CD4-positive, CD25-positive, alpha-beta regulatory T cell (primary cell): ENCODE measurements at places on chromosomes 16 and 17.
A peak's percentile ranks its signal among the peaks of the same experiment; 100 is the strongest.

DNA sequence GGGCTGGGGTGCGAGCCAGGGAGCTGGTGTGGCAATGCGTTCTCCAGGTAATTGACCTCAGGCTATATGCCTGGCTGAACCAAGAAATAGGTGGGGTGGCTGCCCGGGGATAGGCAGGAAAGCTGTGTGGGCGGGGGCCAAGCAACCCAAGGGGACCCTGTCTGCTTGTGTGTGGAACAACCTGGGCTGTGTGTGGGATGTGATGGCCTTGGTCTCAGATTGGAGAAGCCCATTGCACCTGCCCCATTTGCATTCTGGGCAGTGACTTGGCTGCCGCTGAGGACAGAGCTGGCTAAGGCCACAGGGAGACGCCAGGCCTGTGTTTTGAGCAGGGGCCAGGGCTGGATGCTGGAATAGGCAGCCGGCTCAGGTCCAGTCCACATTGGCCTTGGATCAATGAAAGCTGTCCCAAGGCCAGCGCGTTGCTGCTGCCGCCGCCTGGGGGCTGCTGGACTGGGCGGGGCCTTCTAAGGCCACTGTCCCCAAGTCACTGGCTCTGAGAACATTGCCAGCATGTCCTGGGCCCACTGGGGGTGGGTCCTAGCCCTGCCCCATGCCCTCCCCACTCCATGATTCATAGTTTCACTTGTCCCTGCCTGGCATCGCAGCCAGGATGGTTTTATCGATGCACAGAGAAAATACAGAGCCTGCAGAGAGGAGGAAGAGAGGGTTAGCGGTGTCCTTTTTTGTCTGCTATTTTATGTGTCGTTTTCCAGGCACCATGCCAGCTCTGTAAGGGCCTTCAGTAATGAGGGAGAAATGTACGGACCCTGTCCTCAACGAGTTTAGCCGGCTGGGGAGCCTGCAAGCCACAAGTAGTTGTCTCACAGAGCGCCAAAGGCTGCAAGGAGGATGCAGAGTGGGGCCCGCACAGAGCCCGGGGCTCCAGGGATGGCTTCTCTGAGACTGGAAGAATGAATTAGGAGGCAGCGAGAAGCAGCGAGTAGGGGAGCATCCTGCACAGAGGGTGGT lies 43.9 kb downstream of the NKD1 start:
- no peak for DNase-seq

DNA sequence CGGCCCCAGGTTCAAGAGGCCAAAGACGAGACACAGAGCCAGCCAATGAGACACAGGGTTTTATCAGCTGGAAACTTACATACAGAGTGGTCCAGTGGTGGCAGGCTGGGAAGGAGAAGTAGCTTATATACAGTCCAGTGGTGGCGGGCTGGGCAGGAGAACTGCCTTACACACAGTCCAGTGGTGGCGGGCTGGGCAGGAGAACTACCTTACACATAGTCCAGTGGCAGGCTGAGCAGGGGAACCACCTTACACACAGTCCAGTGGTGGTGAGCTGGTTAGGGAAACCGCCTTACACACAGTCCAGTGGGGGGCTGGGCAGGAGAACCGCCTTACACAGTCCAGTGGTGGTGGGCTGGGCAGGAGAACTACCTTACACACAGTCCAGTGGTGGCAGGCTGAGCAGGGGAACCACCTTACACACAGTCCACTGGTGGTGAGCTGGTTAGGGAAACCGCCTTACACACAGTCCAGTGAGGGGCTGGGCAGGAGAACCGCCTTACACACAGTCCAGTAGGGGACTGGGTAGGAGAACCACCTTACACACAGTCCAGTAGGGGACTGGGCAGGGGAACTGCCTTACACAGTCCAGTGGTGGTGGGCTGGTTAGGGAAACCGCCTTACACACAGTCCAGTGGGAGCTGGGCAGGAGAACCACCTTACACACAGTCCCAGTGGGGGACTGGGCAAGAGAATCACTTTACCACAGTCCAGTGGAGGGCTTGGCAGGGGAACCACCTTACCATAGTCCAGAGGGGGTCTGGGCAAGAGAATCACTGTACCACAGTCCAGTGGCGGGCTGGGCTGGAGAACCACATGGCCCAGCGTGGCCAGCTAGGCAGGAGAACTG lies 90.9 kb downstream of the GAS7 start:
- no peak for DNase-seq

GRCh38 chr17:47276868-47277267 lies 23.2 kb downstream of the ITGB3 start:
- DNase-seq: no peak

DNA sequence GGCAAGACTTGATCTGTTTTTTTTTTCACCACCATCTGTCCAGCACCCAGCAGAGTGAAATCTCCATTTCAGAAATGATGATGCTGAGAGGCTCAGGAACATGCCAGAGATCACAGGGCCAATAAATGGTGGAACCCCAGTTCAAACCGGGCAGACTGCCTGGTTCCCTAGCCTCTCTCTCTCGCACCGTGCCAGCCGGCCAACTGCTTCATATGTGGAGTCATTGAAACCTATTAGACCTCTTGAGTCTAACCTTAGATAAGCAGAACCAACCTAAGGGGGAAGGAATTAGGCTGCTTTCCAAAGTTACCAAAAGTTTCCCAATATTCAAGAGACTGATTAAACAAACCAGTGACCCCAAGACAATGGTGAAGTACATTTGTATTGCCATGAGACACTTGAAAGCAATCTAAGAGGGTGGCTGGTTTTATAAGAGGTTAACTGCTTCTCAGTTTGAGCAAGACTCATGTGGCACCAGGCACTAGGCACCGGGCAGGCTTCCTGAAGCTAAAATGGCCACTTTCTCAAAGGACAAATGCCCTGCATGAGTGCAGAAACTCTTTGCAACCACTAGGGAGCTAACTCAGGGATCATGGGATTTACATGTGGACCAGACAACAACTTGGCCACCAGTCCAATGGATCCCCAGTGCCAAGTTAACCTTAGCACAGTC lies 18.4 kb downstream of the TOX3 start:
- DNase-seq: no peak

DNA sequence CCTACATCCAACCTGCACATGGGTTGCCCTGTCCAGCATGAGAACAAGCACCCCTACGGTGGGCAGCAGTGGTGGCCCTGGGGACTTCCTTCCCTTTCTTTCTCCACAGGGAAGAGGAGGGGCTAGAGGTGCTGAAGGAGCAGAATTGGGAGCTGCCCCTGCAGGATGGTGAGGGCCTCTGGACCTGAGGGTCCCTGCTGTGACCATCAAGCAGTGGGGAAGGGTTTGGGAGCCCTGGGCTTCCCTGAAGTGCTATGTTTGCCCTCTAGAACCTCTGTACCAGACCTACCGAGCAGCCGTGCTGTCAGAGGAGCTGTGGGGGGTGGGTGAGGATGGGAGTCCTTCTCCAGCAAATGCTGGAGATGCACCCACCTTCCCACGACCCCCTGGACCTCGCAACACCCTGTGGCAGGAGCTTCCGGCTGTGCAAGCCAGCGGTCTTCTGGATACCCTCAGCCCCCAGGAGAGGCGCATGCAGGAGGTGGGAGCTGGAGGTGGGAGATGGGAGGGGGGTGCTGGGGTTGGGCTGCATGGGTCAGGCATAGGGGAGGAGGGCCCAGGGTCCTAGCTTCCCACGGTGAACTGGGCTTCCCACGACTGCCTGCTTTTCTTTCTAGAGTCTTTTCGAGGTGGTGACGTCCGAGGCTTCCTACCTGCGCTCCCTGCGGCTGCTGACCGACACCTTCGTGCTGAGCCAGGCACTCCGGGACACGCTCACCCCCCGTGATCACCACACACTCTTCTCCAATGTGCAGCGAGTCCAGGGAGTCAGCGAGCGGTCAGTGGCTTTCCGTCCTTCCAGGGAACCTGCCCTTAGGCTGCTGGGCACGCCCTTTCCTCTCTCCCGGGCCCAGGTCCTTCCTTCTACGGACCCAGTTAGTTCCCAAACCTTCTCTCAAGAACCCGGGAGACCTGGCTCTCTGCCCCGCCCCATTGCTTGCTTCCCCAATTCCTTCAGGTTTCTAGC lies 5.0 kb downstream of the ARHGEF15 start:
- no peak for DNase-seq

GRCh38 chr17:56939869-56940484 lies 20.9 kb downstream of the COIL start:
- DNase-seq: no peak

DNA sequence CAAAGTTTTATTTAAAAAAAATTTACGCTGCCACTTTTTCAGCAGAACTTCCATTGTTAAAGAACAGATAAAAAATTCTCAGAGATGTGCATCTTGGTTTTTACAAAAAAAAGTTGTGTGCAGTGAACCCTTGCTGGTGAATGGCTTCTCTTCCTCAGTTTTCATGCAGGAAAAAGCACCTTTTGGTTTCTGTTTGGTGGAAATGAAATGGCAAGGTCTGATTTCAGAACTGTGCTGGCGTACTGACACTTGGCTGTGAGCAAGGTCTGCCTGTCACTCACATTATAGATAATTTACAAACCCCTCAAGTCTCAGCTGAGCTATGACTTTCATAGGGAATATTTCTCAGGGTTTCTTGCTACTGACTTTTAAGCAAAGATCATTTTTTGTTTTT lies 5.7 kb upstream of the SALL1 start:
- DNase-seq: no peak

DNA sequence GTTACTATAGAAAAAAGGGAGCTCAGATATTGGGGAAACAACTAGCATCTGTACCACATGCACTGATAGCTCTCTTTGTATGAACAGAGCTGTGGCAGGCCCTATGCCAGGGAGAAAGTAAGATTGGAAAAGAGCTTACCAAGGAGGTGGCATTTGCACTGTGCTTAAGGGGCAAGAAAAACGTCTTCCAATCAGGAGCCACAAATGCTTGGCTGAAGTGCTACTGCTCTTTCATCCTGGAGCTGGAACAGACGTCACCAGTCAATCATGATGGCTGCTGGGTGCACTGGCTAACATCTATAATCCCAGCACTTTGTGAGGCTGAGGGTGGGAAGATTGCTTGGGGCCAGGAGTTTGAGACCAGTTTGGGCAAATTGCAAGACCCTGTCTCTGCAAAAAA lies 218.5 kb downstream of the SEC14L1 start:
- DNase-seq: no peak

DNA sequence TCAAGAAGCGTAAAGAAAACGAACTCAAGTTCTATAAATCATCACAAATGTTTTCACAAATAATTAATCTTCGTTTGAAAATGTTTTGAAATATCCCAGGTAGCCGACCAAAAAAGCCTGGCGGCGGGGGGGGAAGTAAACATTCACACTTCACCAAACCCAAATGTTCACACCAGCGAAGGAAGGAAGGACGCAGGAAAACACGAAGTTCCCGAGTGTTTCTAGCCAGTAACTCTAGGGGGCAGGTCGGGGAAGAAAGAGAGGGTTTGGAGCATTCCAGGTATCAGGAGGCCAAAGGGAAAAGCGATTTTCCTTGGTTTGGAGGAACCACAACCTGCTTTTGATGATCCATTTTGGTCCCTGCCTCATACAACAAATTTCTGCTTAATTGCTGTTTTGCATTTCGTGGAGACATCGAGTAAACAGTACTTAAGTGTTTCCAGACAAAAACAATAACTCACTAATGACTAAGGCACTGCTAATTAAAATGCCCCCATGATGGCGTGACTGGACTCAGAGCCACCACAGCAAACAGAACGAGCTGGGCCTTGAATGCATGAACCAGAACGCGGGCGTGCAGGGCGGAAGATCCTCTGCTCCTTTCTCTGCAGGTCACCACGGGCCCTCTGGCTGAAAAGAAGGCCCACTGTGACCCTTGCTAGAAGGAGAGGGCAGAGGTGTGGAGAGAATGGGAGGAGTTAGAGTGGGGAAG lies 16.6 kb downstream of the ZFHX3 start:
- no peak for DNase-seq

- DNase-seq: no peak
Measured at GRCh38 chr17:43616852-43617251, 44.9 kb downstream of the MEOX1 start.

- DNase-seq: no peak
Measured at GRCh38 chr17:55683550-55684315, 38.9 kb downstream of the TMEM100 start.

DNA sequence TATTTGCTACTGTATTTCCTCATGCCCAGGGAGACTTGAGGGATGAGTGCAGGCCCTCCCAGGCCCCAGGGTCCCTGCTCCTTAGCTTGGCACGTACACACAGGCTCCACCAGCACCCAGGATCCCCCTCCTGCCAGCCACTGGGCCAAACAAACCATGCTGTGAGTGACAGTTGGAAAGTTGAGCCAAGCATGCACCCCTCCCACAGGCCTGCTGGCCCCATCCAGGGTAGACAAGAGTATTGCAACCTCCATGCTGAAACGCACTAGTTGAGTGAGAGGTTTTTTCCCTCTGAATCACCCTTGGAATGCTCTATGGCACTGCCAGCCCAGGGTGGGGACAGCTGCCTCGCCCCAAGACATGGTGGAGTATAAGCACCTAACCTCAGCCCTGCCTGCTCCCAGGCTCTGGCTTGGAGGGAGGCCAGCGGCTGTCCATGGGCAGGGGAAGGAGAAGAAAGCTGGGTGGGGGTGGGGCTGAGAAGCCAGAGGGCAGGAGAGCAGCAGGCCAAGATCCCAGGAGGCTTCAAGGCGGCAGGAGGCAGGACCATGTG lies 49.6 kb downstream of the PITPNM3 start:
- no peak for DNase-seq

- DNase-seq: no peak
Measured at GRCh38 chr16:88357317-88358022, 25.3 kb upstream of the ZNF469 start.

- no peak for DNase-seq
Measured at GRCh38 chr16:10070591-10070990, 111.6 kb downstream of the GRIN2A start.

DNA sequence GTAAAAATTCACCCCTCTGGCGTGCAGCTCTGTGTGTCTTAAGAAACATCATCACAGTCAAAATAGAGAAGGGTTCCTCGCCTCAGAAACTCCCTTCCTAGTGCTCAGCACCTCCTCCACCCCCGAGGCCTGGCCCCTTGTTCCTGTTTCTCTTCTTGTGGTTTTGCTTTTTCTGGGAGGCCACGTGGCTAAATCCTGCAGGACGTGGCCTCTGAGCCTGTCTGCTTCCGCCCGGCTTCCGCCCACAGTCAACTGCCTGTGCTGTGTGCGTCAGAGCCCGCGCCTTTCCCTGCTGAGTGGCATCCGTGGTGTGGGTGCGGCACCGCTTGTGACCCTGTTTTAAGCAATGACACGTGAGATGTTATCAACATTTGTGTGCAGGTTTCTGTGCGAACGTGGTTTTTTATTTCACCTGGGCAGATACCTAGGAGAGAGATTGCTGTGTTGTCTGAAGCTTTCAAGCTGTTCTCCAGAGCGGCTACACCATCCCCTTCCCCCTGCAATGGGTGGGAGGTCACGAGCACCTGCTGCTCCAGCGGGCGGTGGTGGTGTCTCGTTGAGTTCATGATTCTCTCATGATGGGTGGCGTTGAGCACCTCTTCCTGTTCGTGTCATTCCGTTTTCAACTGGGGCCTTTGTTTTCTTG lies 21.7 kb downstream of the ACSF3 start:
- peak; percentile 94 for DNase-seq

GRCh38 chr17:67784364-67785121 lies 40.8 kb upstream of the BPTF start:
- DNase-seq: no peak

GRCh38 chr16:57688487-57688986 lies 6.1 kb upstream of the DRC7 start:
- DNase-seq: no peak
